T-helper 17 cell (primary cell): ENCODE measurements at places on chromosomes 2 and 18. TPM values are rescaled to one million over a fixed set of nuclear protein-coding genes. Genes with fewer than 3 reads are reported as not detected.

ACTR3 gene
- total RNA-seq = 229 TPM

DSG1 gene
- total RNA-seq = not detected

FBXO15 gene
- 0.75 TPM for total RNA-seq

ITGB6 gene
- not detected for total RNA-seq

SCN3A gene
- not detected for total RNA-seq

HAAO gene
- total RNA-seq = 0.37 TPM

CCDC68 gene
- total RNA-seq = not detected

IL37 gene
- not detected for total RNA-seq

NEB gene
- total RNA-seq = 1.7 TPM

DNA sequence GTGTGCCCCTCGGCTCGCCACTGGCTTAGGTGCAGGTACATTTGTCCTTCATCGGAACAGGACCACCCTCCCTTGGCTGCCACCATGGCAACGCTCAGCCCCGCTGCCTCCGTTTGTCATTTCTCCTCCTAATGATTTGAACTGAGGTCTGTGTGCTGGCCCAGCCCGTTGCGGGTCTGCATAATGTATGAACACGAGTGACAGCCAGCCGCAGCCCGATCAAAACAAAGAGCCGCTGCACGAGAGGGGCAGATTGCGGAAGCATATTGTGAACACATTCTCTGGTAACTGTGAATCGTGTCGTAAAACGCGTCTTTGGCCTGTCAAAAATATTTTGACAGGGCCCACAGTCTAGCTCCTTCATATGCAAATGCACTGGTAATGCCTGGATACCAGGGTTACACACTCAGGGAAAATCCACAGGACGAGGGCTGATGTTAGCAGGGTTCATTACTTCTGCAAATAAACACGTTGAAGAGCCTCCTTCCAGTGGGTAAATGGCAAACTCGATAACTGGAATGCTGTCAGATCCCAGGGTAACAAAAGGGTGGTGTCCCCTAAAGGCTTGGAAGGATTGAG lies 137.0 kb downstream of the AGAP1 start:
- no peak overlapping the region for H3K27ac ChIP-seq
- DNase-seq = no peak
- no peaks in the 10 kb centered on the region for H3K4me1 ChIP-seq
- H3K4me3 ChIP-seq = no peak overlapping the region
- peaks cover 49% of the 10 kb centered on the region for H3K27me3 ChIP-seq

DNA sequence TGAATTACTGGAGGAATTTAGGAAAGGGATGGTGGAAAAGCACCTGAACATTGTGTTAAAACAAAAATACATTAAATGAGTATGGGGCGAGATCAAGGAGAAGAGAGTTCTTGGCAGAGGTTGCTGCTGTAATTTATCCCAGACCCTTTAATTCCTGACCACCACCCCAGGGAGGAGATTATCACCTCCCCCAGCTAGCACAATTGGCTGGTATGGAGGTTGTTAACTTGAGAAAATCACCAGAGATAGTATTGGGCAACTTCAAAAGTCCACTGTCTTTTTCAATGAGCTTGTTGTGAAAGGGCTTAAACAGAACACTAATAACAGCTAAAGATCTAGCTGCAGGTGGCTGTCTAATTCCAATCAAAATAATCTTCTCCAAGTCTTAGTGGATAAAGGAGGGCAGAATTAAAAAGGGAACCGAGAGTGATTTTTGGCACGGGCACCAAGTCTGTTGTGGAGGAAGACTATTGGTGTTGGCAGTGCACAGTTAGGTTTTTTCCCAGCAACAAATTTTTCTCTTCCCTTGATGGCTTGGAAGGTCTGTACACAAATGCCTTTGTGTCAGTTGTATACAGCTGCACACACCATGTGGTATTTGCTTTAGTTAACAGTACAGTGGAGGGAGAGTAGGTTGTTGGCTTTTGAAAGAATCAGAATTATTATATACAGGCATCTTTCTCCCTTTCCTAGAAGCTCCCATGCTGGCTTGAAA lies 289.5 kb downstream of the SLC4A3 start:
- no peaks in the 10 kb centered on the region for H3K36me3 ChIP-seq
- no peak for DNase-seq
- H3K4me3 ChIP-seq = no peak overlapping the region

GRCh38 chr2:626491-627339 lies 50.5 kb downstream of the TMEM18 start:
- no peak overlapping the region for H3K27ac ChIP-seq
- H3K27me3 ChIP-seq = peaks cover 40% of the 10 kb centered on the region
- peaks cover 2% of the 10 kb centered on the region for H3K4me1 ChIP-seq

DNA sequence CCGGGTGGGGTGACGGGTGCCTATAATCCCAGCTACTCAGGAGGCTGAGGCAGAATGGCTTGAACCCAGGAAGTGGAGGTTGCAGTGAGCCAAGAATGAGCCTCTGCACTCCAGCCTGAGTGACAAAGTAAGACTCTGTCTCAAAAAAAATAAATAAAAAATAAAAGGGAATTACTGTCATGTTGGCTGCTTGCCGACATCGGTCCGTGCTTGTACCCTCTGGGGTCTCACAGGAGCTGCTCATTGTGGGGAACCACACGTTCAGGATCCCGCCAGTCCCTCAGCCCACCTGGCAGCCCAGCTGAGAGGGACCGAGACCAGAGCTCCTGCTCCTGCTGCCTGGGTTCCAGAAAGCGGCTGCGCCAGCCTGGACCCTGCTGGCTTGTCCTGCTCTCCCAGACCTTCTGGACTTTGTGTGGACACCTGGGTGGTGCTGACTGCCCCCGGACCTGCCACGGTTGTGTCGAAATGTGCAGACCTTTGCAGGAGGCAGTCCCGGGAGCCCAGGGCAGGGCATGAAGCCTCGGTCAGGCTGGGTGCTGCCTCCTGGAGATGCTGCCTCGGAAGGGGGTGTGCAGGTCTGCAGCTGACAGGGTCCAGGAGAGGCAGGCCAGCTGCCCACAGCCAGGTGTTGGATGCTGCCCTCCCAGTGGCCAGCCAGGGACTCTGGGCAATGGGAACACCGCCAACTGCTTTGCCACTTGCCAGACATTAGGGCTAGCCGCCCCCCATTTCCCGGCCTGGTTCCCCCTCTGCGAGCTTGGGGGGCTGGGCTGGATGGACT lies 16.4 kb downstream of the KLF11 start:
- no peaks in the 10 kb centered on the region for H3K36me3 ChIP-seq
- no peak overlapping the region for H3K27ac ChIP-seq
- peaks cover 6% of the 10 kb centered on the region for H3K4me1 ChIP-seq
- H3K4me3 ChIP-seq = no peak overlapping the region
- no peaks in the 10 kb centered on the region for H3K27me3 ChIP-seq
- no peak for DNase-seq

- no peaks in the 10 kb centered on the region for H3K36me3 ChIP-seq
- H3K4me3 ChIP-seq = peak overlapping the region; percentile 90
- H3K4me1 ChIP-seq = peaks cover 34% of the 10 kb centered on the region
- H3K27ac ChIP-seq = peak overlapping the region; percentile 91
- no peak for DNase-seq
- H3K27me3 ChIP-seq = no peaks in the 10 kb centered on the region
Observed at GRCh38 chr18:23585007-23585871, 1.1 kb downstream of the NPC1 start.

DNA sequence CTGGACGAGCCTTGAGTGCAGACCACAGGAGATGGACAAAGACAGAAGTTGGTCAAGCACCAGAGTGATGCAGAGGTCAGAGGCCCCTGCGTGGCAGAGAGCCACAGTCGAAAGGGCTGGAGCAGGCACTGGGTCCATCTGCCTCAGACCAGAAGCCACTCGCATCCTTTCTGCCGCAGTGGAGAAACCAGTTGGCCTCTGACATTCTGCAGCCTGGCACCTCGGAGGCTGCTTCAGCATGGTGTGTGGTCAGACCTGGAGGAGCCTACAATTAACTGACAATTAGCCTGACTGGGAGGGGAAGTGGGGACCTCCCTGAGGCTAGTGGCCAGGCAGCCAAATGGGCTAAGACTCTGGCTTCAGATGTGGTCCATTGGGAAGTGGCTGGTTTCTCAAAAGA lies 111.1 kb downstream of the SGPP2 start:
- H3K4me1 ChIP-seq = no peaks in the 10 kb centered on the region
- H3K36me3 ChIP-seq = peaks cover 2% of the 10 kb centered on the region
- no peak for DNase-seq
- no peaks in the 10 kb centered on the region for H3K27me3 ChIP-seq
- H3K27ac ChIP-seq = no peak overlapping the region
